ENCODE measurements at places on chromosomes 16 and 17.
A peak's percentile ranks its signal among the peaks of the same experiment; 100 is the strongest.

DNA sequence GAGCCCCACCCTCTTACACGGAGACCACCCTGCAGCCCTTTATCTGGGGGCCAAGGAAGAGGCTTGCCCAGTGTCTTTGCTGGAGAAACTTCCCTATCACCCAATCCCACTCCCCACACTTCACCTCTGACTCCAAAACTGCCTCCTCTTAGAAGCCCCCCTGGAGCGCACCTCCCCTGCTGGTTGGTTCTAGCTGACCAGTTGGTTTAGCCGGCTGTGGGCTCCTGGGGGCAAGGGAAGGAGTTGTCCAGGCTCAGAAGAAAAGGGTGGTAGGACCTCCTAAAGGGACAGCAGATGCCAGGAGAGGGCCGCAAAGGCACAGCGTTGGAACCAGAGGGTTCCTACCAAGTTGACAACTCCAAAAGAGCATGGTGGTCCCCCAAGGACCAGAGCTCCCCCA lies 2.0 kb downstream of the BCAR1 start:
- no peak for DNase-seq

DNA sequence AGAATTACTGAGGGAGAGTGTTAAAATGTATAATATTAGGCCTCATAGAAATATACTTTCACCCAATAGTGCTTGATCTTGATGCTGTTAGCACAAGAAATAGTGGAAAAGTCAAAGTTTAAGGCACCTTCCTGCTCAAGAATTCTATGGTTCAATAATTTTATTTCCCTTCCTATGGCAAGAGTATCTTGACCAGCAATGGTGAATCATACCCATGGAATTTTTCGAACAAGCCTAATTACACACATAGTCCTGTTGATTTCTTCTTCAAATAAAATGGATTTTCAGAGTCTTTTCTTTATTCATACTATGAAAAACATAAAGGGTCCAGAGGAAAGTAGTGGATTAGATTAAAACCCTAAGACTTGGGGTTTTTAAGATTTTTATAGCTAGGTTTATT lies 810.6 kb downstream of the CDH11 start:
- no peak for DNase-seq

- DNase-seq = no peak
These were observed 47.9 kb upstream of the SREBF1 start for GRCh38 chr17:17884391-17885357.

DNA sequence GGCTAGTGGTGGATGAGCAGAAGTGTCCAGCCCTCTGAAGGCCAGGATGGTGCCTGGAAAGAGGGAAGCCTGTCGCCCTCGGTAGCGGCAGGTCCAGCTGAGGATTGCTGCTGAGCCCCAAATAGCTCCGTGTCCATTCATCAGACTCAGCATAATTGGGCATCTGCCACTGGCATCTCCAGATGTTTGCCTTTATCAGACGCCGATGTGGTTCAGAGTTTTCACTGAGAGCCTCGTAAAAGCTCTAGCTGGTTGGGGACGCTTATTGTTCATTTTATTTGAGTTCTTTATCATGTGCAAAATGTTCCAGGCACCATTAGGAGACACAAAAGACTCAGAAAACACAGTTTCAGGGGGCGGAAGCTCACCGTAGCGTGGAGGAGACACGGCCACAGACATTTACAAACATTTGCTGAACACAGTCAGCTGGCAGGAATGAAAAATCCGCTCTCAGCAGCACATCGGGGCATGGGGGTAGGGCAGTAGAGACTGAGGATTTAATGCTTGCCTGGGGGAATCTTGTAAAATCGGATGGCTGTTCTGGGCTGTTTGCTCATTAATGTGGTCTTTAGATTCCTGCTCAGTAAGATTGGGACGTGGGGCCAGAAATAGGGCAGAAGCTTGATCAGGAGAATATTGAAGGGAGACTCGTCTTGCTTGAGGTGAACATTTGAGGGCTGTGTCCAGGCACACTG lies 41.7 kb downstream of the SMPD3 start:
- no peak for DNase-seq

- no peak for DNase-seq
These were observed 1.7 kb downstream of the DEXI start for GRCh38 chr16:10940501-10941079.

GRCh38 chr16:491220-491919 lies 36.1 kb upstream of the CAPN15 start:
- no peak for DNase-seq

DNA sequence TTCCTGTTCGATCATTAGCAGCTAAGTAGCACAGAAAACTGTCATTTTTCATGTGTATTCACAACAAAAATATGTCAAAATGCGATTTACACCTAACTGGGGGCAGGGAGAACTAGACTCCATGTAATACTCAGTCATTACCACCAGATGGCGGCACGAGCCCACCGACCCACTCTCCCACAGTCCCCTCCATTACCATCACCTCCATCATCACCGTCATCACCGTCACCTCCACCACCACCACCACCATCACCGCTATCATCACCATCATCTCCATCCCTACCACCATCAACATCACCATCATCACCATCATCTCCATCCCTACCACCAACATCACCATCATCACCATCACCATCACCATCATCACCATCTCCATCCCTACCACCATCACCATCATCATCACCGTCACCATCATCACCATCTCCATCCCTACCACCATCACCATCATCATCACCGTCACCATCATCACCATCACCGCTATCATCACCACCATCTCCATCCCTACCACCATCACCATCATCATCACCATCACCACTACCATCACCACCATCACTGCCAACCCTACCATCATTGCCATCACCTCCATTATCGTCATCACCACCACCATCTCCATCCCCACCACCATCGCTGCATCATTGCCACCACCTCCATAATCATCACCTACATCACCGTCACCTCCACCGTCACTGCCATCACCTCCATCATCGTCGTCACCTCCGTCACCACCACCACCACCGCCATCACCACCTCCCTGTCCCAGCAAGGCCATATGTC lies 14.4 kb downstream of the NDUFAF8 start:
- peak; percentile 61 for DNase-seq

GRCh38 chr17:44258811-44259351 lies 9.1 kb downstream of the SLC4A1 start:
- DNase-seq = no peak
